ENCODE measurements at places on chromosomes 2 and 18. TPM values are rescaled to one million over a fixed set of nuclear protein-coding genes. Genes with fewer than 3 reads are reported as not detected.

DYNAP gene
- not detected for total RNA-seq

ASXL3 gene
- total RNA-seq = not detected

GALNT3 gene
- 8.9 TPM for total RNA-seq

TUBA4B gene
- not detected for total RNA-seq

RAB17 gene
- total RNA-seq = 0.43 TPM

ZSWIM2 gene
- not detected for total RNA-seq

REG3G gene
- total RNA-seq = not detected

KLHL41 gene
- total RNA-seq = not detected

COL3A1 gene
- 0.64 TPM for total RNA-seq

PARD6G gene
- 1.5 TPM for total RNA-seq

PSMA8 gene
- 0.58 TPM for total RNA-seq

SNTG2 gene
- 0.50 TPM for total RNA-seq

B4GALT6 gene
- 0.52 TPM for total RNA-seq

HOXD1 gene
- total RNA-seq = not detected

TSPYL6 gene
- total RNA-seq = not detected

PLCD4 gene
- total RNA-seq = 0.52 TPM

LYG1 gene
- total RNA-seq = 0.58 TPM
